GM12892 (cell line): ENCODE measurements at places on chromosomes 2 and 18.

DNA sequence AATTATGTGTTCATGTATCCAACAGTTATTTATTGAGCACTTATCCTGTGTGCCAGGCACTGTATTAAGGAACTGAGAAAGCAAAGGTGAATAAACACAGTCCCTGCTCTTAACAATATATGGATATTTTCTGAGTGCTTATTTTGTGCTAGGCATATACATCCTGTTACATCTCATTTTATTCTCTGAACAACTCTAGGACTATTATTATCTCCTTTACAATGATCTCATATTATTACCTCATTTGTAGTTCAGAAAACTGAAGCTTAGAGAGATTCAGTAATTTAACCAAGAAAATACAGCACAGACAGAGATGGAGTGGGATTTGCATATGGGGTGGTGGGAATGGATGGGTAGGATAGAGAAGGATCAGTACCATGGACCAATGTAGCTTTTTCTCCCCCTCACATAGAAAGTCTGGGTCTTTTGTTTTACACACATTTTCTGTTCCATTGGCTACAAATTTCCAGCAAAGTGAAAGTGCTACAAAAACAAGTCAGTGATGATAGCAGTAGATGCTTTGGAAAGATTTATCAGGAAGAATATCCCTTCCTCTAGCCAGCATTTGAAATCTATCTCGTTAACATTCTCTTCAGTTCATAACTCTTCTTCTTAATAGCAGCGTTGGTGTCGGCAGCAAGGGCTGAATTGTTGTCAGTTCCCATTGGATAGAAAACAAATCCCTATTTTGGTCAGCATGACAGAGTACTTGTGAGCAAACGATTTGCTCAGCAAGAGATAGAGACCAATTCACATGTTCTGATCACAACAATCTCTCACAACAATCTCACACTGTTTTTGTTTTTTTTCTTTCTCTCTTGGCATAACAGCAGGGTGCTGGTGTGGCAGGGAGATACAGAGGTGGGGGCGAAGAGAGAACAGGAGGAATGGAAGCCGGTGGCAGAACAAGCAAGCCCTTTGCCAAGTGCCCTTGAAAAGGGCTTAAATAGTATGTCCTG lies 102.2 kb upstream of the KCTD1 start:
- no peak for DNase-seq

- DNase-seq: no peak
These were observed 156.3 kb upstream of the SLC1A4 start for GRCh38 chr2:64832936-64833335.

- no peak for DNase-seq
These were observed 174.2 kb upstream of the RBMS1 start for GRCh38 chr2:160667811-160668210.

DNA sequence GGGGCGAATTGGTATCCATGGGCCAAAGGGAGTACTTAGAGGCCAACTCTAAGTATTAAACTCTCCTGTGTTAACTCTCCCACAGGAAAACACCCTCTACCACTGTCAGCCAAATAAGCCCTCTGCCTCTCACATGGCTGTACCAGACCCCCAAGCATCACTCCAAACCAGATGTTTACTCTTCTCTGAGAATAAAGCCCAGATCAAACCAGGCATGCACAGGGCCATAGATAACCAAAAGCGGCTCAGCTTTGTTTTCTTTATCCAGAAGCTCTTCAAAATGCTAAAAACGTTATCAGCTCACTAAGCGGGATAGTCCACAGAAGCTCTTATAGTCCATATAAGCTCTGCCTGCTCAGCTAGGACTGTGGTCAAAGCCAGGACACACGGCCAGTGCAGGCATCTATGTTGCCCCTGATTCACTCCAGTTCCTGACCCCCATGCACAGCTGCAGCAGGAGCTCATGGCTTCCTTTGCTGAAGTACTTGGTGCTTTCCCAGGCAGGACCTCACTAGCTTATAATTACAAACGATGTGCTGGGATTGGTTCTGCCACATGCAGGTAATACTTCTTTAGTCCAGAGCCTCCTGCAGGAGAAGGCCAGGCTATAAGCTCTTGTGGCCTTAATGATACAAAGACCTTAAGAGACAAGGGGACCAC lies 21.0 kb upstream of the SEMA4C start:
- DNase-seq: no peak

GRCh38 chr2:113273027-113273551 lies 5.6 kb downstream of the PAX8 start:
- DNase-seq: no peak
